ENCODE measurements at places on chromosomes 1 and 21. TPM values are rescaled to one million over a fixed set of nuclear protein-coding genes. Genes with fewer than 3 reads are reported as not detected.

DNA sequence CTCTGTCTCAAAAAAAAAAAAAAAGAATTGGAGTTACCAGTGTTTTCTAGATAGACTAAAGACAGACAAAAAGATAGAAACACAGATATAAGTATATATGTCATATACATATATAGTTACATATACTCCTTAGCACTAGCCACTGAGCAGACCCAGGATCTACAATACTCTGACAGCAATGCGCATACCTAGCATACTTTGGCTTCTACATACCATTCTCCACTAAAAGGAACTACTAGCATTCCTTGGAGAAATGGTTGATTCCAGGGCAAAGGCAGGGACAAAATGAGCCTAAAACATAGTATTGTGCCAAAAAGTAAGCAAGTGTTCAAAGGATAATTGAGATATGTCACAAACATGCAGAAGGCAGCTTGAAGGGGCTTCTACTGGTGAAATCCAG, 22.7 kb downstream of the SYNJ1 start:
- DNase-seq = no peak

- no peak for DNase-seq
These were observed 326.1 kb downstream of the MRPL39 start for GRCh38 chr21:25281134-25281533.

DNA sequence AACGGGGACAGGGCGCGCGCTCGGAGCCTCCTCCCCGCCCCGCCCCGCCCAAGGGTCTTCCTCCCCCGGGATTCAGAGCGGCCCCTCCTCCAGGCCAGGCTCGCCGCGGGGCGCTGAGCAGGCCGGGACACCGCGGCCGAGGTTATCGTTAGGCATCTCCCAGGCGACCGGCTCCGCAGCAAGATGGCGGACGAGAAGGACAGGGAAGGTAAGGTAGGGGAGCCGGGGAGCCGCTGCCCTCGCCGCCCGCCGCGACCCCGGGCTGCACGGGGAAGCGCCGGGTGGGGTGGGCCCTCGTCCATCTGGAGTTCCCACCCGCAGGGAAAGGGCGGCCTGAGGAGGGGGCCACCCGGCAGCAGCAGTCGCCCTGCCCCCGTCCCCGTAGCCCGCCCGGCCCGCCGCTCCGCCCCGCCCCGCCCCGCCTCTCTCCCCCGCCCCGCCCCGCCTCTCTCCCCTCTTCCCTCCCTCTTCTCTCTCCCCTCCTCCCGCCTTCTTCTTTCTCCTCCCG, 105.9 kb upstream of the HNRNPU start:
- DNase-seq = no peak

- no peak for DNase-seq
These were observed 16.9 kb downstream of the MTF2 start for GRCh38 chr1:93095804-93096585.

- DNase-seq = no peak
These were observed 25.2 kb upstream of the ABCG1 start for GRCh38 chr21:42193721-42194120.

IFI16 gene
- 72.0 TPM for total RNA-seq

GRCh38 chr1:207923121-207923520, 12.2 kb upstream of the CD34 start:
- no peak for DNase-seq

DNA sequence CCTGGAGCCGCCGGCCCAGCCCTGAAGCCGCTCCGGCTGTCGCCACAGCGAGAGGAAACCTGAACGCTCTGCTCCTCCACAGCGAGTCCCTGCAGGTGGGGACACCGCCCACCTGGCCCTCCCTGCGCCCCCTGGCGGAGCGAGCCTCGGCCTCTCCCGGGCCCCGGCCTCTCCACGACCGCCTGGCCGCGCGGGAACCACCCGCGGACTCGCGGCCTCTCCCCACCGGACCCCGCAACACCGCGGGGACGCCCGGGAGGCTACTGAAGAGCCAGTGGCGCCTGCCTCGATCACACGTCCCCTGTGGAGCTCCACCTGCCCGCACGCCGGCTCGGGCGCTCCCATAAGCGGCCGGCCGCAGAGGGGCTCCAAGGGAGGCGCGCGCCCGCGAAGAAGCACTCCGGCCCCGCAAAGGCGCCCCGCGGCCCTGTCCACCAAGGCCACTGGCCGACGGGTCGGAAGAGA, 109.6 kb downstream of the KCNN3 start:
- peak; percentile 88 for DNase-seq
